ENCODE measurements at places on chromosomes 4 and X. TPM values are rescaled to one million over a fixed set of nuclear protein-coding genes. Genes with fewer than 3 reads are reported as not detected.

ARMCX4 gene
- 5.8 TPM for total RNA-seq

RAI2 gene
- 1.1 TPM for total RNA-seq

CXorf49 gene
- not detected for total RNA-seq

CRMP1 gene
- total RNA-seq: under 0.01 TPM

RASL11B gene
- total RNA-seq: 0.16 TPM

MAGED1 gene
- 53.8 TPM for total RNA-seq

FGB gene
- not detected for total RNA-seq

CTAG1B gene
- total RNA-seq: not detected

MAGEA1 gene
- total RNA-seq: not detected

NDP gene
- total RNA-seq: 0.34 TPM

BRS3 gene
- not detected for total RNA-seq

MAP7D2 gene
- total RNA-seq: not detected

APEX2 gene
- total RNA-seq: 3.8 TPM

SHOX gene
- total RNA-seq: not detected

ARL9 gene
- total RNA-seq: 0.95 TPM

POU3F4 gene
- total RNA-seq: not detected

NAT8L gene
- under 0.01 TPM for total RNA-seq

TCEAL5 gene
- not detected for total RNA-seq

HTATSF1 gene
- total RNA-seq: 30.7 TPM

RBMXL3 gene
- total RNA-seq: not detected

HSFX4 gene
- not detected for total RNA-seq

GAK gene
- total RNA-seq: 41.0 TPM

AFM gene
- total RNA-seq: not detected

AGTR2 gene
- total RNA-seq: not detected

MAMLD1 gene
- 0.32 TPM for total RNA-seq

PABPC5 gene
- total RNA-seq: 1.6 TPM

TMPRSS11F gene
- total RNA-seq: not detected

MAGEB17 gene
- 0.09 TPM for total RNA-seq

PCDH11X gene
- not detected for total RNA-seq

CXCL8 gene
- total RNA-seq: 1.9 TPM

PABPC4L gene
- 0.47 TPM for total RNA-seq

PLS3 gene
- total RNA-seq: 141 TPM

ADH7 gene
- not detected for total RNA-seq

RASGEF1B gene
- not detected for total RNA-seq

ADH1C gene
- total RNA-seq: 6.1 TPM

TMEM156 gene
- 0.17 TPM for total RNA-seq

SMR3B gene
- not detected for total RNA-seq

ARAP2 gene
- total RNA-seq: 0.16 TPM

ZNF711 gene
- 0.69 TPM for total RNA-seq

VCX2 gene
- total RNA-seq: not detected

STAP1 gene
- total RNA-seq: not detected

PDZD4 gene
- under 0.01 TPM for total RNA-seq

L1CAM gene
- total RNA-seq: 0.09 TPM

ABCE1 gene
- 51.4 TPM for total RNA-seq

LDB2 gene
- total RNA-seq: 191 TPM

HSD17B13 gene
- total RNA-seq: under 0.01 TPM

TMEM131L gene
- total RNA-seq: 5.5 TPM
